ENCODE measurements at places on chromosomes 3 and 15.

GRCh38 chr3:87792198-87792533 lies 266.6 kb downstream of the CGGBP1 start:
- no peak for DNase-seq

- no peak for DNase-seq
Measured at GRCh38 chr15:58139989-58140522, 1.9 kb downstream of the AQP9 start.

- no peak for DNase-seq
Measured at GRCh38 chr3:150082898-150083654, 112.4 kb upstream of the PFN2 start.

DNA sequence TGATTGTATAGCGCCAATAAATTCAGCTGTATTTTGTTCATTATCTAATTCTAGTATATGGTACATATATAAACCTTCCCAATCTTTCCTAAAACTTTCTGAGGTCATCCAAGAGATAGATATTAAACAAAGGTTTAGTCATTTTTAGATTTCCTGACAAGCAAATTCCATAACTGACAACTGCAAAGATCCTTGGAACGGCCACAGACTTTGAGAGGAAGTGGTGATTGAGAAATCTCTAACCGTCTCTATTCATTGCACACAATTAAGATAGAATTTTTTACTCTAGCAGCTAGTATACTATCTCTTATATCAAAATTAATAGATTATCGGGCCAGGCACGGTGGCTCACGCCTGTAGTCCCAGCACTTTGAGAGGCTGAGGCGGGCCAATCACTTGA lies 4.7 kb downstream of the CSNK1G1 start:
- no peak for DNase-seq

GRCh38 chr3:163508206-163508605 lies 1570.1 kb downstream of the SI start:
- no peak for DNase-seq

- no peak for DNase-seq
Measured at GRCh38 chr3:5197470-5198312, 10.2 kb downstream of the EDEM1 start.

DNA sequence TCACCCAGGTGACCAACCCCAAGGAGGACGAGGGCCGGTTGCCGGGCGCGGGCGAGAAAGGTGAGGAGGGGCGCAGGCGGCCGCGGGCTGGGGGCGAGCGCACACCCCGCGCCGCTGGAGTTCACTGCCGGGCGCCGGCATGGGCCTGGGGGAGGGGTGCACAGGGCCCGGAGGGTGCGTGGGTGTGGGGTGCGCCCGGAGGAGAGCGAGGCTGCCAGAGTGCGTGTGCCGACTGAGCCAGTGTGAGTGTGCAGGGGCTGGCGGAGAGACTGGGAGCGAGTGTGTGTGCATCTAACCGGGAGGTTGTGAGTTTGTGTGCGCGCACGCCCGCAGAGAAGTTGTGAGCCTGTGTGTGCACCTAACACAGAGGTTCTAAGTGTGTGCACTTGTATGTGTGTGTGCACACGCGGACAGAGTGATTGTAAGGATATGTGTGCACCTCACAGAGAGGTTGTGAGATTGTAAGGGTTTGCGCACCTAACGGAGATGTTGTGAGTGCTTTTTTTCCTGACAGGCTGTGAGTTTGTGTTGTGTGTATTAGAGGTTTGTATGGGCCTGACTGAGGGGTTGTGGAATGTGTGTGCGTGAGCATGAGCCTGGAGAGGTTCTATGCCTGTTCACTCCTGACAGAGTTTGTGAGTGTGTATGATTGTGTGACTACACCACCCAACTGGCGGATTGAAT lies 681 bp downstream of the CTDSPL start:
- DNase-seq, result no peak

DNA sequence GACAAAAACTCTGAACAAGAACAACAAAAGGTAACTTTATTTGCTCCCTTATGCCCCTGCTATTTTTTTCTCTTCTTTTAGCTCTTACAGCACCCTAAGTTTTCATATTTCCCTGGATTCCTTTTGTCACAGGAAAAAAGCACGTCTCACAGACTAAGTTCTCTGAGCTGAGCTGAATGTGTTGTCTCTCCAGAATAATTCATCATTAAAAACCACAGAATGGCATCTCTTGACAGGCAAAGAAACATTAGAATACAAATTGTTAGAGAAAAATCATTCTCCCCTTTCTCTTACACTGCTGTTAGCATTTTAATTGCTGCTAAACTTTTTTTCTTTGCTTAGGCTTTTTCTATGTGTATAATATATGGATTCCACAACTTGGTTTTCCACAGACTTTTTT lies 48.7 kb upstream of the SECISBP2L start:
- DNase-seq, result no peak

- DNase-seq, result no peak
Measured at GRCh38 chr15:33644304-33644703, 324.0 kb upstream of the CHRM5 start.

- DNase-seq, result no peak
Measured at GRCh38 chr15:53059273-53060043, 269.3 kb upstream of the ONECUT1 start.

DNA sequence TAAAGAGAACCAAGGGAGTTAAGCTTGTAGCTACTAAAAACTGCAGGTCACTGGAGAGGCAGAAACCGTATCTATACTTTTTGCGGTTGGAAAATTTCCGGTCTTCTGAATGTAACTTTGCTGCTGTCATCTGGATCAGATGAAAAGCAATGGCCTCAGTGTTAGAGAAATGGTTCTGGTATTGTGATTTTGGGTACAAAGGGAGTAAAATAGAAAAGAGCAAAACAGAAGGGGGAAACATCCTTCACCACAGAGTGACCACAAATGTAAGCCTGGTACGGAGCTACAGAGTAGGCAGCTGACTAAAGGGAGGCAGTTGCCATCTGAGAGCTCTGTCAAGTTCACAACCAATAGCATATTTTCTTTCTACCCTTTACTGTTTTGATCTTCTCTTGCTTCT lies 5.6 kb downstream of the CD96 start:
- no peak for DNase-seq

GRCh38 chr3:3127432-3128010 lies 781 bp downstream of the TRNT1 start:
- DNase-seq, result no peak

- DNase-seq, result no peak
Measured at GRCh38 chr3:184193991-184194539, 8.1 kb downstream of the ABCF3 start.

DNA sequence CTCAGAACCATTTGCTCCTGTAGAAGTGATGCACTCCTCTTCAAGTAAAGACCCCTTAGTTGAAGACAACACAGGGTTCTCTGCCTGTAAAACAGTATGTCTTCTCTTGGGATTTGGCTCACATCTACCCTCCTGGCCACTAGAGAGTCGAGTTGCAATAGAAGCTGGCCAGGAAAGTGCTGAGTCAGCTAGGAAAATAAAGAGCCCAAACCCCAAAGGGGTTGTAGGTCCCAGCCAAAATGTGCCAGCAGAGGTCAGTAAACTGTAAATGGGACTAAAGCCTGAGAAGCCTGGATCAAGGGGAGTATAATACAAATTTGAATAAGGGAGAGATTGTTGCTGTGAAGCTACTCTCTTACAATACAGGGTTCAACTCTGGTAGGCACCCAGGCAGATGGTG lies 37.2 kb upstream of the THBS1 start:
- no peak for DNase-seq

GRCh38 chr3:40109641-40110490 lies 199.6 kb upstream of the EIF1B start:
- DNase-seq, result no peak

- no peak for DNase-seq
Measured at GRCh38 chr3:102104033-102104432, 254.7 kb downstream of the NFKBIZ start.
